Large intestine (tissue), 12 donors: ENCODE measurements at places on chromosomes 12 and 14. TPM values are rescaled to one million over a fixed set of nuclear protein-coding genes. Genes with fewer than 3 reads are reported as not detected.

WSCD2 gene
- 1.5 TPM for polyA plus RNA-seq

PIWIL1 gene
- polyA plus RNA-seq, result 0.19 TPM

DPF3 gene
- polyA plus RNA-seq, result 3.5 TPM

KLRG1 gene
- polyA plus RNA-seq, result 2.4 TPM

SERPINA10 gene
- polyA plus RNA-seq, result 0.90 TPM

TBX3 gene
- 71.7 TPM for polyA plus RNA-seq

A2ML1 gene
- 0.13 TPM for polyA plus RNA-seq

TAC3 gene
- 13.5 TPM for polyA plus RNA-seq

TMEM263 gene
- 44.4 TPM for polyA plus RNA-seq
